ENCODE measurements at places on chromosomes 16 and 17. TPM values are rescaled to one million over a fixed set of nuclear protein-coding genes. Genes with fewer than 3 reads are reported as not detected.

The OR3A3 gene
- not detected for total RNA-seq

The KCNH6 gene
- total RNA-seq, result not detected

The CCDC78 gene
- 2.0 TPM for total RNA-seq

The ATXN1L gene
- total RNA-seq, result 6.1 TPM

The OR1D2 gene
- not detected for total RNA-seq

The RGS9 gene
- total RNA-seq, result 3.2 TPM

The ABCA9 gene
- 18.1 TPM for total RNA-seq

The OR1A1 gene
- not detected for total RNA-seq

The AXIN2 gene
- total RNA-seq, result 4.2 TPM

The ESRP2 gene
- total RNA-seq, result 0.16 TPM

The KCNJ18 gene
- not detected for total RNA-seq

The NPB gene
- total RNA-seq, result 0.63 TPM

The CYBA gene
- 192 TPM for total RNA-seq

The CCDC144A gene
- 7.9 TPM for total RNA-seq

The GLIS2 gene
- 3.1 TPM for total RNA-seq

The KANSL1 gene
- 83.5 TPM for total RNA-seq

The FN3K gene
- total RNA-seq, result 6.6 TPM

The SYT17 gene
- 0.47 TPM for total RNA-seq

The CHST4 gene
- total RNA-seq, result not detected

The NTN1 gene
- total RNA-seq, result 1.0 TPM

The PKMYT1 gene
- not detected for total RNA-seq

The KRT20 gene
- not detected for total RNA-seq

The MT1G gene
- total RNA-seq, result not detected

The MMP15 gene
- 1.2 TPM for total RNA-seq

The ZNF286A gene
- 39.4 TPM for total RNA-seq

The LRRC75A gene
- total RNA-seq, result 1.4 TPM

The SLC5A11 gene
- not detected for total RNA-seq

The CPSF4L gene
- total RNA-seq, result 0.09 TPM

The GSG1L gene
- total RNA-seq, result not detected

The CEMP1 gene
- not detected for total RNA-seq

The C17orf107 gene
- 3.5 TPM for total RNA-seq

The C1QTNF8 gene
- total RNA-seq, result not detected

Measured in bronchial smooth muscle cell (primary cell).